ENCODE measurements at places on chromosomes 6 and 20.

DNA sequence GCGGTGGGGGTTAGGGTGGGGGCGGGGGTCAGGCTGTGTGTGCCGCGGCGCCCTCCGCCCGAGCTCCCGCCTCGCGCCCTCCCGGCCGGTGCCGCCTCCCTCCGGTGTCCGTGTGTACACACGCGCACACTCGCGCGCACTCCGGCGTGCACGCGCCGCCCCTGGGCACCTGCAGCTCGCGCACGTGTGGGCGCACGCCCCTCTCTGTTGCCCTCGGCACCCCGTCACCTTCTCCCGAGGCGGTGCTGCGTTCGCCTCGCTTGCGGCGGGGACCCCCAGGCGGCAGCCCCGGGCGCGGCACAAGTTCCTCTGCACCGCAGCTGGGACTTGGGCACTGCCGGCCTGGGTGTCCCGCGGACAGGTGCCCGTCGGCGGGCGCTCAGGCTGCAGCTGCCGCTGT, 525 bp downstream of the MACROD2 start:
- no peak for DNase-seq

- DNase-seq = no peak
These were observed 63.0 kb upstream of the NCOA3 start for GRCh38 chr20:47438464-47439381.

DNA sequence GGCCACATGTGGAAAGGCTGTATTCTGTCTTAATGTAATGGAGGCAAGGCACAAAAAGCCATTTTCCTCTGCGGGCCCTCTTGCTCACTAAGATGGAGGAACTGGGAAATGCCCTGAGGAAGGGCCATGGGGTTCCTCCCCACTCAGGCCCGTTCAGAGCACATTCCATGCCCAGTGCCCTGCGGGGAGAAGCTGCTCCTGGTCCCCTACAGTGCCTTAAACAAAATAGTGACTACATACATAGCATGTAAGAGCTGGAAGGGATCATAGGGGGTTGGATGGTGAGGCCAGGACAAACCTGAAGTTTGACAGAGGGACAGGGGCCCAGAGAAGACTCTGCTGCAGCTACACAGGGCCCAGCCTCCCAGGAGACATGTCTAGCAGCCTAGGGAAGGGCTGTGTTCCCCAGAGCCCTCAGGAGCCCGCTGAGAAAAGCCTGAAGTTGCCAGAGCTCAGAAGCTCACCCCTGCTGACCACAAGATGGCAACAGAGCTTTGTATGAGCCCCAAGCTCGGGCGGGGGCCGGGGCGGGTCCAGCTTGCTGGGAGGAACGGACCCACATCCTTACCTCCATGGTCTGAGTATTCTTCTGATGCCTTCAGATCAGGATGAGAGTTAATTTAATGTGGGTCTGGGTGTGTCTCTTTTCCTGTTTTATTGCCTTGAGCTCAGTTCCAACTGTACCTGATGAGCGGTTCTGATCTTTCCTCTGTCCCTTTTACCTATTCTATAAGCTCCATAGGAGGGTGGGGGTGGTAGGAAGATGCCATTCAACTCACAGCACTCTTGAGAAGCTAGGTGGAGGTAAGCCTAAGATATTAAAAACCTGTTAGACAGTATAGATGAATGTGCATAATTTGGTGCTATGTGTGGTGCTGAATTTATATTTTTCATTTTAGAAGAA, 242.9 kb downstream of the CDC5L start:
- DNase-seq = peak; percentile 43

GRCh38 chr6:136025736-136026135, 174.2 kb downstream of the PDE7B start:
- DNase-seq = no peak
